Anterior cingulate cortex (tissue), 58 donors: ENCODE measurements at places on chromosomes 7 and 10.

- no peak for DNase-seq
These were observed 260.9 kb downstream of the ADARB2 start for GRCh38 chr10:1476455-1476803.

- no peak for DNase-seq
These were observed 45.6 kb upstream of the SCIN start for GRCh38 chr7:12524794-12525386.

DNA sequence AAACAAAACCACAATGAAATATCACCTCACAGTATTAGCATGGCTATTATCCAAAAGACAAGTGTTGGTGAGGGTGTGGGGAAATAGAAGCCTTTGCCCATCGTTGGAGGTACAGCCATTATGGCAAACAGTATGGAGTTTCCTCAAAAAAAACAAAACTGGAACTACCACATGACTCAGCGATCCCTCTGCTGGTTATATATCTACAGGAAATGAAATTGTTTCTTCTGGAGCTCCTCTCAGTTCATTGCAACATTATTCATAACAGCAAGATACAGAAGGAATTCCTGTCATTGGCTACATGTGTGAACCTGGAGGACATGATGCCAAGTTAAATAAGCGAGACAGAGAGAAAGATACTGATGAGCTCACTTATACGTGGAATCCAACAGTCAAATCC lies 2.4 kb upstream of the UBE3C start:
- no peak for DNase-seq

- no peak for DNase-seq
These were observed 183.6 kb upstream of the DGKB start for GRCh38 chr7:15086131-15086611.

DNA sequence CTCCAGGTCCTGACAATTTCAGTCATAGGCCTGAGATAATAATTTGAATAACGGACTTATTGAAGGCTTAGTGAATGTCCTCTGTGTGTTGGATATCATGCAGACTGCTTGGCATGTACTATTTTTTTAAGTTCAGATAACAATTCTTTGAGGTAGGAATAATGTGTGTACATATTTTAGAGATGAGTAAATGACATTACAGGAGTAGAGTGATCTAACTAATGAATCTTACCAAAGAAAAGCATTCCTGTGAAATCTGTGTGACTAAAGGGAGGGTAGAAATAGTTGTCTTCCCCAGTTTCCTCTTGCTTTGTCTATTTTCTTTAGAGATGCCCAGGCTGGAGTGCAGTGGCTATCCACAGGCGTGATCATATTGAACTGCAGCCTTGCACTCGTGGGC lies 391.8 kb upstream of the ETV1 start:
- DNase-seq: no peak
